NCI-H1048 (cell line): ENCODE measurements at places on chromosomes 1 and 21.

DNA sequence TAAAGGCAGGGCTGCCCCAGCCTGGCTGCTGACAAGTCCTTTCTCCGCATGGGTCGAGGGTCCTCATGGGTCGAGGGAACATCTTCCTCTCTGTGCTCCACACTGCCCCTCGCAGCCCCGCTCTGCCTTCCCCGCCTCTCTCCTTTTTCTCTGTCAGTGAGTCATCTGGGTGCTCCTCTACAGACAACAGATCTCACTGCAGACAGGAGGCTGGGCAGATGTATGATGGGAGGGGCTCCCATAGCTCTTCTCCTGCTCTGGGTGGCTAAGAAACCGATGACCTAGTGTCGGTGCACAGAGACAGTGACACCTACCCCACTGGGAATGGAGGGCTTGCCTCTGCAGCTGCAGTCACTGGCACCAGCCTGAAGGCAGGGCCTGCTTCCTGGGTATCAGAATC lies 5.5 kb downstream of the KCNA10 start:
- DNase-seq = no peak

- DNase-seq = no peak
These were observed 96.9 kb downstream of the ZNF644 start for GRCh38 chr1:90924982-90925381.

- DNase-seq = no peak
These were observed 21.1 kb upstream of the RIMKLA start for GRCh38 chr1:42359466-42359865.

GRCh38 chr21:26027696-26028095 lies 142.9 kb downstream of the APP start:
- no peak for DNase-seq

DNA sequence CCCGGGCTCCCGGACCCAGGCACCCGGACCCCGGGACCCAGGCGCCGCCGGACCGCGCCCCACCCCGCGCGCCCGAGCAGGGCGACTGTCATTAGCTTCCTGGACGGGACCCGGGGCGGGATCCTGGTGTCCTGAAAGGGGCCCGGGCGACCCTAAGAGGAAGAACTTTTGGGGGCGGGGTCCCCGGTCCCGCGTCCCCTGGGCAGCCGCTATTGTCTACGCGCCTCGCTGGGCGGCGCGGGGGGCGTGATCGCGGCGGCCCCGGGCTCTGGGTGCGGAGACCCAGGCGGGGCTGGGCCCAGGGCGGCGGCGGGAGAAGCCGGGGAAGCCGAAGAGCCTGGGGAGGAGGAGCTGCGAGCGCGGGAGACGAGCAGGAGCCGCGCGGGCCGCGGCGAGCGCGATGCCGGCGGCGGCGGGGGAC lies 465 bp downstream of the HUNK start:
- no peak for DNase-seq
